T-cell (primary cell): ENCODE measurements at places on chromosomes 3 and 15.

DNA sequence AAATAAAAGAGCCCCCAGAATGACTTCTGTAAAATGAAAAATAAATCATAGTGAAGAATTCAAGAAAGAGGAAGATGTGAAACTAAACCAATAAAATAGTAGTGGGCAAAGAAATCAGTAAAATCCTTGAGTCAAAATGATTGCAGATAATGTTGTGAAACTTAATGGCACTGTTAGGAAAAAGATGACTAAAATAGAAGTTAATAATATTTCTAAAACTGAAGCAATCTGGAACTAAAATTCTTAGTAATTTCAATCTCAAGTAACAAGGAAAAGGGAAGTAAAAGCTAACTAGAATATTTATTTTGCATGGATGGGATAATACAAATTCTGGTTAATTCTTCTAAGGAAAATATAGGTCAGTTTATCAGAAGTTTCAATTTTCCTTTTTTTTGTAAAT is 84.6 kb downstream of the TMCO5A start:
- DNase-seq: no peak

DNA sequence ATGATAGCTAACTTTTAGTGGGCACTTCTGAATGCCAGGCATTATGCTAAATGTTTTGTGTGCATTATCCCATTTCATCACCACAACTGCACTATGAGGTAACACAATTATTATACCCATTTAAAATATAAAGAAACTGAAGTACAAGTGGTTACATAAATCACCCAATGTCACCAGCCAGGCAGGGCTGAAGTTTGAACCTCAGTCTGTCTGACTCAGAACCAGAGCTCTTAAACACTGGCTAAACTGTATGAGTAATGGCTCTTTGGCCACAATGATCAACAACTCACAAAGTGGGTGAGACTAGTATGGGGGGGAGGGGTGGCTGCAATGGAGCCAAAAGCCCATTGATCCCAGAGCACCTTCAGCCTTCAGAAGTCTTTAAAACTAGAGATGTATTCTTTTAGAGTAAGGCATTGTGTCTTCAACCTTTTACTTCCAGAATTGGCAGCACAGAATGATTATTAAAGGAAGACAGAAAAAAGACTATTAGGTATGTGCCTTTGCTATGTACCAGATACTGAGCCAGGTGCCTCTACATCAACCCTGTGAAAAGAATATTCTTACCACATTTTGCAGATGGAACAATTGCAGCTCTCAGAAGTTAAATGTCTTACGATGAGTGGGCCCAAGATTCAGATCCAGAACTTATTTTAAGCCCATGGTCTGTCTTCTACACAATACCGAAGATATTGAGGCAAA is 166.9 kb downstream of the UACA start:
- DNase-seq: no peak

DNA sequence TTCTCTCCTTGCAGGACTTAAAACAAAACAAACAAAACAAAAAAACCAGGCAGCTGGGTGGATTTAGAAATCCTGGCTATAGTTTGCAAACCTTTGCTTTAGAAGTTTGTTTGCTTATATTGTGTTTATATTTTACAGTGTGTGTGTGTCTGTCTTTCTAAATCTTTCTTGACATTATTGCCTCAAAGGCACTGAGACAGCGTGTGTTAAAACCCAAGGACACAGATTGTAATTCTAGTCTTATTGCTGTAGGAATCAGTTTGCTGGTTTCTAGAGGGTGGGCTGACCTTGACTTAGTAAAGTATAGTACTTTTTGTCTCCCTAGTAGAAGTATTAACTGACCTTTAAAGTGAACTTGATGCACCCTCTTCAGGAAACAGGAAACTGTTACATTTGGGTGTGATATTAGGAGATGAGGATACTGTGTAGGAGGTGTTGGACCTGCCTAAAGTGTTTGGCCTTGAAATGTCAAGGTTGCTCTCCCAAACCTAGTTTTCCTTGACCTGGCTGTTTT is 71.0 kb downstream of the TCF12 start:
- no peak for DNase-seq

DNA sequence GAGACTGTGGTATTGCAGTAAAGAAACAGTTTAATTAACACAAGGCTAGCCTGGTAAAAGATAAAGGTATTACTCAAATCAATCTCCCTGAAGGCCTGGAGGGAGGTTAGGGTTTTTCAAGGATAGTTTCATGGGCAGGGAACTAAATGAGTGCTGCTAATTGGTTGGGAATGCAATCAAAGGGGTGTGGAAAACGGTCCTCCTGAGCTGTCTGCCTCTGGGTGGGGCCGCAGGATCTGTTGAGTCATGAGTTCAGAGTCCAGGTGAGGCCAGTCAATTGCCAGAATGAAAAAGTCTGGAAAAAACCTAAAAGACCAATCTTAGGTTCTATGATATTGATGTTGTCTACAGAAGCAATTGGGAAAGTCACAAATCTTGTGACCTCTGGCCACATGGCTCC is 293.2 kb downstream of the MCTP2 start:
- no peak for DNase-seq

DNA sequence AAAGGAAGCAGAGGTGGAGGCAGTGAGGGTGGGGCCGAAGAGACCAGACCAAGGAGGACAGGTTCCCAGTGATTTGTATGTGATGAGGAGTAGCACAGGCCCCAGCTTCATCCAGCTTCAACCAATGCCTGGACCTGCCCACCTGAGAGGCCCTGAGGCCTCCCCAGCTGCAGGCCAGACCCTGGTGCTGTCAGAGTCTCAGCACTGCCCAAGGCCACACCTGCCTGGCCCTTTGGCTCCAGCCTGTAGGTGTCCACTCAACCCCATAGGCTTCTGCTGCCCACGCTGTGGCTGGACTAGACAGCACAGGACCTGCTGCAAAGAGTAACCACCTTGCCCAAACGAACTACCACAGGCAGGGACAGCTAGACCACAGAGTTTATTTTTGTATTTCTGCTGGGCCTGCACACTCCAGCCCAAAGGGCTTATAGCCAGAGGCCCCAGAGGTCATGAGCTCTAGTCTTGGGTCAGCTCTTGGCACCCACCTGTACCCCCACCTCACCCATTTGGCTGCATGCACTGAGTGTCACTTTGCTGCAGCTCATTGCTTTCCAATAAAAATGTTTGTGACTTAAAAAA is 81.9 kb upstream of the CDV3 start:
- DNase-seq: no peak

DNA sequence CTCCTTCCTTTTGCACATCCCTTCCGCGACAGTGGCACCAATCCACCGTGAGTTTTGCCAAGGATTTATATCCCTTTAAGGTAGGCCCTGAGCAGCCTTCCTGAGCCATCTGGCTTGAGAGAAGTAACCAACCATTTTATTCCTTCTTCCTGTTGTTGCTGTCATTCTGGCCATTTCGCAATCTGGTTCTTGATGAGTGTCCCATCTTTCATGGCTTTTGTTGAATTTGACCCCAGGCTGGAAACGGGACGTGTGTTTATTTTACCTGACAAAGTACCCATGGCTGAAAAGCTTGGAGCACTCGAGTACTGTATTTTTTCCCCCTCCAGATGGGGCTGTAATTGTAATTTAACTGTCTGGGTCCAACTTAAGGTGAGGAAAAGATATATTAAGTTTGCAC is 173.4 kb downstream of the WNT5A start:
- DNase-seq: no peak

DNA sequence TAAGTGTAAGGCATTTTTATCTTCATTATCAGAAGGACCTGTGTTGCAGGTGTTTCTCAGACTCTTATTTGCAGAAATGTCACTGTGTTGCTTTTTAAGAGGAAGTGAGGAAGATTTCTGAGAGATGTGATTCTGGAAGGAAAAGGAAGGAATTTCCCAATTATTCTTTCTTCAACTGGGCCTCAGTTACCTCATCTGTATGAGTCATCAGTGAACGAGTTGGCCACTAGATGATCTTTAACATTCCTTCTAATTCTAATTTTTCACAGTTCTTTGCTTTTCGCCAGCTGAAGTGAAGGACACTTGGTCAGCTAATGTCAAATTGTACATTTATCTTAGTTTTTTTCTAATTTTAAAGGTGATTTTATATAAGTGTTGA is 28.9 kb downstream of the CLEC3B start:
- DNase-seq: no peak

GRCh38 chr15:71434774-71435173 is 319.5 kb downstream of the THSD4 start:
- DNase-seq: no peak

GRCh38 chr3:129654131-129654530 is 47.7 kb upstream of the PLXND1 start:
- DNase-seq: no peak

DNA sequence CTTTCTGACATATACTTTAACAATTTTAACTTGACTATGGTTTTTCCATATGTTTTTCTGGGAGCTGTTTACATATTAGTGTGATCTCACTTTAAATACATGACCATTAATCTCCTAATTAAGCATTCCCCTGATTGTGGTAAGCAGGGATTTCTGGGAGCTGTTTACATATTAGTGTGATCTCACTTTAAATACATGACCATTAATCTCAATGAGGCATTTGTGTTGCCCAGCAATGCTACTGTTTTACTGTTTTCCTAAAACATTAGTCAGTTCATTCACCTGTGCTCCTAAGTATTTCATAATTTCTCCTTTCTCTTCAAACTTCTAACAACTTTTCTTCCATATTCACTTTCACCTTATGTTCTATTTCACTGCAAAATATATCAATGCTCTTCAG is 3.6 kb upstream of the GRAMD1C start:
- no peak for DNase-seq

- no peak for DNase-seq
Observed at GRCh38 chr3:33883951-33884561, 85.6 kb downstream of the PDCD6IP start.

DNA sequence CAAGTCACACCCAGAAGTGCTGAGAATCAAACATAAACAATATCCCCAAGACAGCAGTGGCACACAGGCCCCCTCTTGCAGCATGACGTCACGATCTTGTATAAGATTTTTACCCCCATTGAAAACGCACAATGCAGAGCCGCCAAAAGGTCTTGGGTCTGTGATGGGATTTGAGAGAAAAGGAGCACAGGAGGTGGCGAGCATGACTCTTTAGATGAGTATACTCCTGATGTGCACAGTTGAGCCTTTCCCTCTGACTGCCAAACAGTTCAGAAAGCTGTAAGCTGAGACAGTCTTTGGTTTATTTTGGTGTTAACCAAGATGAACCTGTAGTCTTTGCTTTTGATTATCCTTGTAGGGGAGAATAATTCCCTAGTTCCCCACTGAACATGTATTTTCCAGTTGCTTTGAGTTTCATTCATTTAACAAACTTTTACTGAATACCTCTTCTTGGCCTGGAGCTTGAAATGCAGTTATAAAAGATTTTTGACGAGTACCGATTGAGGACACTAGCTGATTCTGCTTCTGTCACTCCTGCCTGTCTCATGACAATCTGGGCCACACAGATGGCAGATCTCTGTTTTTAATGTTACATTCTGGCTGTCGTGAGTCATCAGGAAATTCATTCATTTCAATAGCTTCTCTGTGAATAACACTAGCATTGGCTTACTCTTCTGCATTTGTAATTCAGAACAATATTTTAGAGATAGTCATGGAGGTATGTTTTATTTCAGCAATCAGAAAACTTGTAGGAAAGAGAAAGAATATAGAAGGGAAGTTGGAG is 28.9 kb downstream of the CFAP91 start:
- no peak for DNase-seq

DNA sequence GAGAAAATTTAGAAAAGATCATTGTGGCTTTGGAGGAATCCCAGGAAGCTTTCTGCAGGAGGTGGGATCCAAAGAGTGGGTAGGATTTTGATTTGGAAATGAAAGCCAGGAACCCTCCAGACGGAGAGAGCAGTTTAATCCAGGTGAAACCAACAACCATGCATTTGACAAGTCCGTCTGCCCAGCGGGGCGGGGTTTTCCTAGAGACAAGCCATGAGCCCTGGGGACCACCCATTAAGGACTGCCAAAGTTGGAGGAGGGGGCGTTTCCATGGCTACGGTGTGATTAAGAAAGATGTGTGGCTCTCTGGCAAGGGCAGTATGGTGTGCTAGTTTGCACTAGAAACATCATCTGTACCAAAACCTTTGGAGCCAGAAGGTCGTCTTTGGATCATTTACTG is 53.4 kb downstream of the SRGAP3 start:
- no peak for DNase-seq

GRCh38 chr3:128430301-128430700 is 36.4 kb downstream of the DNAJB8 start:
- no peak for DNase-seq

GRCh38 chr15:38876211-38876610 is 311.6 kb upstream of the RASGRP1 start:
- no peak for DNase-seq

- no peak for DNase-seq
Observed at GRCh38 chr3:38617137-38617536, 32.4 kb downstream of the SCN5A start.

- DNase-seq: no peak
Observed at GRCh38 chr3:16243706-16244490, 20.8 kb downstream of the DPH3 start.

DNA sequence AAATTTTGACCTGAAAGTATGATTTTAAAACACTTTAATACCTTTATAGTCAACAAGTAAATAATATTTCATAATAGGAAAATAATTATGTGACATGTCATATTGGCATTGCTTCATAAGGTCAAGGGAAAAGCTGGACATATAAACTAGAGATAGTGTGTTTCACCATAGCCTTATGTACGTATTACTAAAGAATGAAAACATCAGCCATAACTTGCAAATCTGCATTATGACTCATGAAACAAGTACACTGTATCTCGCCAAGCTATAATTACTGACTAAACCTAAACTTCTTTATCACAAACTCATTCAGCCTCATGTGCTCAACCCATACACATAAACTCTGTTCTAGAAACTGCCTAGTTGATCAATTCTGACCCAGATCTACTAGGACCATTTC is 950.1 kb downstream of the FHIT start:
- DNase-seq: no peak

- DNase-seq: no peak
Observed at GRCh38 chr3:133937756-133938601, 42.3 kb upstream of the RAB6B start.

DNA sequence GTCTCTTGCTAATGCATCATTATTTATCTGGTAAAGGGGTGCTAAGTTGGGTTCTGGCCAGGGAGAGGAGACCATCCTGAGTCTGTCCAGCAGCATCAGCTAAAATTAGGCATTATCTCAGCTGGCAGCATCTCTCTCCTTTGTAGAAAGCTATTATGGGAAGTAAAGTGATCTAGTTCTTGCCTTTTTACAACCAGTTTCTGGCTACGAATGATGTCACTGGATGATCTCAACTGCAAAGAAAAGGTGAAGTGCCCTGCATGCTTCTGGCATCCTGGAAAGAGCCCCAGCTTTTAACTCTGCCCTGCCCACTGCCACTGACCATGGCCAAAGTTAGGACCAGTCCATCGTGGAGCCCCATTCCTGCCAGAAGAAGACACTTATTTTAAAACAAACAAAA is 37.1 kb upstream of the IL12A start:
- no peak for DNase-seq

- DNase-seq: no peak
Observed at GRCh38 chr15:97200161-97200560, 760.3 kb upstream of the ARRDC4 start.

DNA sequence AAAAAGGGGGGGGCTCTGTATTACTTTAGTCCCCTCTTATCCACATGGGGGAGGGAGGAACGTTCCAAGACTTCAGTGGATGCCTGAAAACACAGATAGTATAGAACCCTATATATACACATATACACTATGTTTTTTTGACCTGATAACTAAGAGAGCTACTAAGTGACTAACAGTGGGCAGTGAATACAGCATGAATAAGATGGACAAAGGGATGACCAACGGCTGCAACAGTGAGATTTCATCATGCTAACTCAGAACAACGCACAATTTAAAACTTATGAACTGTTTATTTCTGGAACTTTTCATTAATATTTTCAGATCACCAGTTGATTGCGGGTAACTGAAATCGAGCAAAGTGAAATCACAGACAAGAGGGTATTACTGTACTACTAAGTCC is 7.3 kb downstream of the DCUN1D1 start:
- no peak for DNase-seq
